HFFc6 (cell line): ENCODE measurements at places on chromosomes 2 and 18.
A peak's percentile ranks its signal among the peaks of the same experiment; 100 is the strongest.

DNA sequence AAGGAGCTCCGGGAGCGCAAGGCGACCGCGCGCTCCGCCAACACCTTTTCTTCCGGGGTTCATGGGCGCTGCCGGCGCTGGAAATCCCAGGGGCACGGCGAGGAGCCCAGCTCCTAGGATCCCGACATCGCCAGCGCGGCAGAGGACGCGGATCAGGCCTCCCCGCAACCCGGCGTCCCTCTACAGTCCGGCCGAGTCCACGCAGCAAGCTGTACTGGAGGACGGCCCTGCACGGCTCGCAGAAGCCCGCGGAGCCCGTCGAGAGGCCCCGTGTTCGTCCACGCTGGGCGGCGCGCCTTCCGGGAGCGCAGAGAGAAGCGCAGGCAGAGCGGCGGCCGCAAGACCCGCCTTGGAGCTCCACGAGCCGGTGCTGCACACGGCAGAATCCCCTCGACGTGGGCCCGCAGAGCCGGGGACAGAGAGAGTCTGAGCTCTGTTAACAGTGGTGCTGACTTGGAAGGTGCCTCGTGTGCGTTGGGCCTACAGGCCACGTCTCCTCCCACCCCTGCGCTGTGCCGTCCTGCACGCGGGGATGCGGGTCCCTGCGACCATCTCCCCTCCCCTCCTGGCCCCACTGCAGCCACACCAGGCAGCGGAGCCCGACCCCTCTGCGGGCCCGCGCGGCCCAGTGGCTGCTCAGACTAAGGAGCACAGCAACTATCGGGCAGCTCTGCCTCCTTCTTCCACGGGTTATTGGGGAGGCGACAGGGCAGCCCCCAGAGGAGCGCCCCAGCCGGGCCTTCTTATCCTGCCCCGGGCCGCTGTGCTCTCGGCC, 28.1 kb upstream of the PTPN2 start:
- no peak for DNase-seq

- no peak for DNase-seq
Observed at GRCh38 chr2:190304404-190304803, 15.2 kb downstream of the HIBCH start.

DNA sequence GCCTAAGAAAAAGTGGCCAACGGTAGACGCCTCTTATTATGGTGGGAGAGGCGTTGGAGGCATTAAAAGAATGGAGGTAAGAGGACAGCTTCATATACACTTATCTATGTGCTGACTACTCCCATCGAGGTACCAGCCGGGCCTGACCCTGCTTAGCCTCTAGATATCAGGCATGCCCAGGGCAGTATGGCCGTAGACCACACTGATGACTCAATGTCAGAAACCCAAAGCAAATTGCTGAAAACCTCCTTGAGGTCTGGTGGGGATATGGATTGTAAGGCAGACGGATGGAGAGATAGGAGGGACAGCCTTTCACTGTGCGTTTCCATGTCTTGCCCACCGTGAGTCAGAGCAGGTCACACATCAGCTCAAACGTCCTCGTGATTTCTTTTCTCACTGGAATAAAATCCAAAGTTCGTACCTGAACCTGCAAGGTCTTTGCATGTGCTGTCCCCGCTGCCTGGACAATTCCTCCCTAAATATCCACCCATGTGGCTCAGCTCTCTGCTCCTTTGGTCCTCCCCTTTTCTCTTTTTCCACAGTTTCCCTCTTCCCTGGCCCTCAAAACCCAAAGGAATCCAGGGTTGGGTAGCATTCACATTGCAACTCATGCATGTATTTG, 168.9 kb downstream of the ANTXR1 start:
- DNase-seq = no peak

DNA sequence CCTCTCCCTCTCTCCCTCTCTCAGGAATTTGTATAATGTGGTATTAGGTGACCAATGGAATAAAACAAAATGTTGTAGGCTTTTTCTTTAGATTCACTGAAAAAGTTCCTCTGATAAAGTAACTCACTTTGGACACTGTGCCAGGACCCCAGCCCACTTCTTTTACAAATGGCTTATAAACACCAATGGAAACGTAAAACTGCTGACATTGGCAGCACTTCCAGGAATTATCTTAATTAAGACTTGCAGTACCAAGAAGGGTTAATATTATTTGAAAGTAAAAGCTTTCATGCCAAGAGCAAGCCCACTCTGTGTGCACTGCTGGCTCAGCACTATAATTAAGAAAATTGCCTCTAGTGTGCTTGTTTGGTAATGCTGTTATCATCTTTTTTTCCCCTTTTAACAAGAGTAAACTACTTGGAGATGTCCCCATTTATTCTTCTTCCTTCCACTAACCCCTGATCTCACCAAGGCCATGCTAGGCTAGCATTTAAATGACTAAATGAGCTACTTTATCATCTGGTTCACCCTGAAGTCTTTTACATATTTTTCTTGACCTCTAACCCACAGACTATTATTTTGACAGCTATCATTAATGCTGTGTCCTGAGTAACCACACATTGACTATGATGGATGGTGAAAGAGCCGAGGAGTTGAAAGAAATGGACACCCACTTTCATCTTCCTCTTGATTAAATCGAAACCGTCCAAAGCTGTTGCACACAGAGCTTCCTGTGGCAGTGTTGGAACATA, 232.2 kb upstream of the ETAA1 start:
- no peak for DNase-seq

DNA sequence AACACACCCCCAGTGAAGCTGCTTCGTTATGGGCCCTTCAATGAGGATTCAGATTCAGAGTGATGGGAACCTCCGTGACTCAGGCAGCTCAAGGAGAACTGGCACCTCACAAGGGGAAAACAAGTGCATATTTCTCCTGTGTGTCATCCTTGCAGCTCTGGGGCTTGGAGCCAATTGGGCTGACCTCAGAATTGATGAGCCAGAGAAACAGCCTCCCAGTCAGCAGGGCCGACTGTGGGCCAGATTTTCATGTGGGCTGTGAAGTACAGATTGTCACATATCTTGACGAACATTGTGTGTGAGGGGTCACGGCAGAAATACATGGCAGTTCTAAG, 189.6 kb upstream of the SP5 start:
- DNase-seq = peak; percentile 80

DNA sequence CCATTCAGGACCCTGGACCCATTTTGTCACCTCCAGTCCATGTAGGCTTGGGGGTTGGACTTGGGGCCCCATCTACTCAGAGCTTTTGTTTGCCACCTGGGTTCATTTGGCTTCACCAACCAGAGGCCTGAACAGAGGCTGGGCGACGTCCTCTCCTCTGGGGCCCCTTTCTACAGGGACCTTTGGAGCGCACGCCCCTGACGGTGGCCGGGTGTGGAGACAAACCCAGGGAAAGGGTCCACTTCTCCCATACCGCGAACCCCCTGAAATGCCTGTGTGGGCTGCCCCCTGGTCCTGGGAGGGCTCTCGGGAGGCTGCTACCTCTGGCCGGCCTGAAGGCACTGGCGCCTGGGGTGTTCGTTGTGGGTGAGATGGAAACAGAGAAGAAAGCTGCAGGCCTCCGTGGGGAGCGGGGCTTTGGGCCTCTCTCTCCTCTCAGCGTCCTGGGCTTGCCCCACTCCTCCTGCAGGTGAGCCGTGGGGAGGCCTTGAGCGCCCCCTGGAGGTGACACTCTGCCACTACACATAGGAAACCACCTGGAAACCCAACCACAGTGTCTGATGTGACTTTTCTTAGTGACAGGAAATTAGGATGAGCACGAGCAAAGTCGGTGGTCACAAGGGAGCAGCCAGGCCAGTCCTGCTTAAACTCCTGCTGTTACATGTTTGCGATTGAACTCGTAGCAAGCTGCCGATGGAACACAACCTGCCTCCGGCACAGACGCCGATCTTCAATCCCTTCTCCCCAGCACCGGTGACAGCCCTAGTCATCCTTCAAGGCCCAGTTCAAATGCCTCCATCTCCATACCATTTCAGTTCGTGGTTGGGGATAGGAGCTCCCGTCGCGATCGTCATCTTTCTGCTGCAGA, 12.0 kb upstream of the NTSR2 start:
- no peak for DNase-seq

DNA sequence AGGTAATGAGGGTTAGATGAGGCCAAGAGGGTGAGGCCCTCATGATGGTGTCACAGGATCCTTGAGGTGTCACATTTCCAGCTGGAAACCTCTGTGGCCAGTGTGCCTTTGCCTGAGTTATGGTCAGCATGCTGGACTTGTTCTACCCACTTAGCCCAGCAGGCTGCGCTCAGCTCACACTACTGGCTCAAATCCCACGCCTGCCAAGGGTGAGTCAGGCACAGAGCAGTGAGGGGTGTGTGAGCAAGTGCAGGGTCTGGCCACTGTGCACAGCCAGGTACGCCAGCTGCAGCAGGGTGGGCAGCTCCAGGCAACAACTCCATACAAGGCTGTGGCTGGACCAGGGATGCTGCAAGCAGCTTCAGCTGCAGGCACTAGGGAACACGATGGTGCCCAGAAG, 616.6 kb upstream of the FSHR start:
- no peak for DNase-seq

GRCh38 chr2:136920652-136921333, 155.4 kb downstream of the THSD7B start:
- no peak for DNase-seq

GRCh38 chr2:14751581-14751980, 119.1 kb downstream of the LRATD1 start:
- DNase-seq = no peak

DNA sequence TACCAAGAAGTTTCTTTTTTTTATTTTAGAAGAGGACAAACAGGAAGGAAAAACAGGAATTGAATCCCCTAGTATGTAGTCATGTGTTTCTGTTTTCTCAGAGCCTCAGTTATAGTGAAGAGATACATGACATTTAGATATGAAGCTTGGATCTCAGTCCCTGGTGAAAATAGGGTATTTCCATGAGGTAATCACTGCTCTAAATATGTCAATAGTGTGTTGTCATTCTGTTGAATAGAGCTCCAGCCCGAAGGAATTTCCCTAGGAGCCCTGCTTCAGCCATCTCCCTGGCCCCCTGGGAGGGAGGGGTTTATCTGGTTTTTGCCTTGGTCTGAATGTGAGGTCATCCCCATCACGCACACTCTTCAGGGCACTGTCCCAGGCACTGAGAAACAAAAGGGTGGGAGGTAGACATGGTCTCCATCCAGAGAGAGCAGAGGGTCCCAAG, 47.1 kb upstream of the REL start:
- DNase-seq = no peak

DNA sequence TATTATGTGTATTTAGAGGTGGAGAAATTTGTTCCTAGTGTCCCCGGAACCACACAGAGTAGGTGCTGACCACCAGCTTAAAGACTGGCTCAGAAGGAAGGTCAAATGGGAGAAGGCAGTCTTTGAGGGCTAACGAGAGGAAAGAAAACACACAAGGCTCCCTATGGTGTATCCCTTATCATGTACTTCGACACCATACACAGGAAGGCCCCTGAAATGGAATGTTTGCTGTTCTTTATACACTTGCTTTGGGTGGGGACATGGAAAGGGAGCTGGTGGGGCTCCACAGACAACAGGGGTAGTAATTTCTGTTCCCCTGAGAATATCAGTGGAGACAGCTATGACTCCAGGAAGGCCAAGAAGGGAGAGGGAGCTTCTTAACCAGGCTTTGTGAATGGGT, 6.0 kb downstream of the EPAS1 start:
- DNase-seq = no peak

DNA sequence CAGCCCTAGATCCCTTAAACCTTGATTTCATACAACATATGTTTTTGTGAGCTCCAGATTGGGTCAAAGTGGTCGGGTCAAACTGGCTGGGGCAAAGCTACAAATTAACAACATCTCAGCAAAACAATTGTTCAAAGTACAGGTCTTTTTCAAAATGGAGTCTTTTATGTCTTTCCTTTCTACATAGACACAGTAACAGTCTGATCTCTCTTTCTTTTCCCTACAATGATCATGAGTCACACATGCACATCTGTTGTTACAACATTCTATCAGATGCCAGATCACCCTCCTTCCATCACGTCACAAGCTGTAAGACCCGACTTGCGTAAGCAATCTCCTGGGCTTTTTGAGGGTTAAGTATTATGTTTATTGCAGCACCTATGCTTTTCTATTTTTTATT, 55.1 kb downstream of the RHOB start:
- DNase-seq = peak; percentile 94

GRCh38 chr2:197704434-197705120, 592 bp upstream of the MARS2 start:
- no peak for DNase-seq

DNA sequence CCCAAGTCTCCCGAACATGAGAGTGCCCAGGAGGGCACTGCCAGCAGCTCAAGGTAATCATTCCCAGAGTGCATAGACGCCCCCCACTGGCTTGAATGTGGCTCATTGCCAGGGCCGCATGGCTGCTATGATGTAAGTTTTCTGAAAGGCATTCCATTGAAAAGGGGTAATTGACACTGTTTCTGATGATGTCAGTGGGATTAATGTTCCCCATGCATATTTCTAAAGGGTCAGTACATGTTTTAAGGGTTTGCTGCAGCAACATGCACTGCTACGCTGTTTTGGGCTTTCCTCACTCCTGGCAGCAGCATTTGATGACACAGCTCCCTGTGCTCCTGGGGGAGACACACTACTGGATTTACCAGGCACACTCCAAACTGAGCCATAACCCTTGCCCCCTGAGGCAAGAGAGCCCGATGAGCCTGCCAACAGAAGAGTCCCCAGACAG, 36.7 kb downstream of the KIAA2012 start:
- DNase-seq = peak; percentile 50

GRCh38 chr2:164757934-164758695, 83.5 kb downstream of the COBLL1 start:
- peak; percentile 41 for DNase-seq

- no peak for DNase-seq
Observed at GRCh38 chr18:70429847-70430500, 141.1 kb downstream of the SOCS6 start.

DNA sequence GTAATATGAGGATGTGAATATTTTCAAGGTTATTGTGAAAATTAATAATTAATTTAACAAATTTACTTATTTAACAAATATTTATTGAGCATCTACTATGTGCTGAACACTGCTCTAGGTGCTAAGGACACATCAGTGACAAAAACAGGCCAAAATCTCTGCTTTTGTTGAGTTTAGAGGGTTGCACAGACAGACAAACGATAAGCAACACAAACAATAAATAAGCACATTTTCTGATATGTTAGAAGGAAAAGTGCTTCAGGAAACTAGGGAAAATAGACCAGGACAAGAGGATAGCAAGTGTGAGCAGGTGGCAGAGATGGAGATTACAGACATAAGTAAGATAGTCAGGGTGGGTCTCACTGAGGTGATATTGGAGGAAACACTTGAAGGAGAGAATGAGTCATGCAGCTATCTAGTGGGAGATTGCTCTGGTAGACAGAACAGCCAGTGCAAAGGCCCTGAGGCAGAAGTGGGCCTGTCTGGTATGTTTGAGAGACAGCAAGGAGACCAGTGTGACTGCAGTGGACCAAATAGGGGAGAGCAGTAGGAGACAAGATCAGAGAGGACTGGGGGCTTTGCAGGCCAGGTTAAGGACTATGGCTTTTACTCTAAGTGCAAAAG, 38.3 kb downstream of the SFXN5 start:
- DNase-seq = no peak

DNA sequence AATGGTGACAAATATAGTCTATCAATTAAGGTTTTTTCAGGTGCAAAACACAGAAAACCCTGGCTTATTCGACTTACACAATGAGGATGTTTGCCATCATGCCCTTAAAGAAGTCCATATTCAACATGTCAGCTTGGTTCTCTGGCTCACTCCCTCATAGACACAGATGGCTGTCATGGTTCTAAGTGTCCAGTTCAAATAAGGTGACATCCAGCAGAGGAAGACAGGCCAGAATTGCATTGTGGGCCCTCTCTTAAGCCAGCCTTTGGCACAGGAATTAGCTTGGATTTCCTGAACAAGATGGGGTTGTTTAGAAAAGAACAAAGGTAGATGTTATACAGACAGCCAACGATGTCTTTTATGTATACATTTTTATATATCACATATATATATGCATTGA, 18.7 kb upstream of the SLC1A4 start:
- DNase-seq = no peak
